ENCODE measurements at places on chromosomes 6 and 20.

DNA sequence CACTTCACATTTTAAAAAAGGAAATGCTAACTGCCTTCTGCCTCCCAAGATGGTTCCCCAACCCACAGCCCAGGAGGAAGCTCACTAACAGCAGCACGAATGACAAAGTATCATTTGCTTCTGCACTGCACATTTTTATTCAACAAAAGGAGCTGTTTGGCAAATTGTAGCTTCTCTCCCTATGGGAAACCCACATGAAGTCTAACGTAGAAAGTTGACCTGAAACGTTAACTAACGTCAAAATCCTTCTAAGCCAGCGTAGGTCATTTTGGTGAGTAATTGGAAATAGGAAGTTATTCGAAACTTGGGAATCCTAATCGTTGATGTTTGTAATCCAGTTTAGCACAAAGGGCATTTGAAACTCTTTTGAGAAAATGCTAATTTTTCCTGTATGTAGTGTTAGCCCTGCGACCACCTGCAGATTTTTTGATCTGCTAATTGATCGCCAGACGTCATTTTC lies 2.9 kb downstream of the SALL4 start:
- DNase-seq, result no peak

- DNase-seq, result no peak
Observed at GRCh38 chr6:47788498-47788884, 6.7 kb downstream of the OPN5 start.

GRCh38 chr6:38739532-38739931 lies 24.4 kb downstream of the DNAH8 start:
- DNase-seq, result no peak

DNA sequence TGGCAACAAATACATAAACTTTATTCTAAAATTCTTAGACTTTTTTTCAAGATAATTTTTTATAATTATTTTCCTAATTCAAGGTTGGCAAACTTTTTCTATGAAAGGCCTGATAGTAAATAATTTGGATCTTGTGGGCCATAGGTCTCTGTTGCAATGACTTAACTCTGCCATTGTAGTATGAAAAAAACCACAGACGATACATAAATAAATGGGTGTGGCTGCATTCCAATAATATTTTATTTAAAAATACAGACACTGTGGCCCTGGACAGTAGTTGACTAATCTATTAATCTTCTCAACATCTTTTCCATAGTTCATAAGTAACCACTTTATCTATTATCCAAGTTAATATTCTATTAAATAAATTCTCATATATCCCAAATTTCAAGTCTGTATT lies 281.1 kb downstream of the SYNE1 start:
- no peak for DNase-seq

DNA sequence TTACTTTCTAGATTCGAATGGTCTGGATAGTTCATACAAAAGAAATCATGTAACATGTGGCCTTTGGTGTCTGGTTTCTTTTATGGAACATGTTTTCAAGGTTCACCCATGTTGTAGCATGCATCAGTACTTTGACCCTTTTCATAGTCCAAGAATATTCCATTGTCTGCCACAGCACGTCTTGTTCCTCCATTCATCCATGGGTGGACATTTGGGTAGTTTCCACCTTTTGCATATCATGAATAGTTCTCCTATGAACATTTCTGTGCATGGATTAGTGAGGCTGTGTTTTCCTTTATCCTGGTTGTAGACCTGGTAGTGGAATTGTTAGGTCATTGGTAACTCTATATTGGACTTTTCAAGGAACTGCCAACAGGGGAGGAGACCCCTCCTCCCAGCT lies 31.7 kb downstream of the GSTA3 start:
- DNase-seq, result no peak

GRCh38 chr6:16956361-16956760 lies 145.5 kb upstream of the STMND1 start:
- DNase-seq, result no peak

- no peak for DNase-seq
Observed at GRCh38 chr6:157605484-157605883, 217.6 kb upstream of the SNX9 start.

DNA sequence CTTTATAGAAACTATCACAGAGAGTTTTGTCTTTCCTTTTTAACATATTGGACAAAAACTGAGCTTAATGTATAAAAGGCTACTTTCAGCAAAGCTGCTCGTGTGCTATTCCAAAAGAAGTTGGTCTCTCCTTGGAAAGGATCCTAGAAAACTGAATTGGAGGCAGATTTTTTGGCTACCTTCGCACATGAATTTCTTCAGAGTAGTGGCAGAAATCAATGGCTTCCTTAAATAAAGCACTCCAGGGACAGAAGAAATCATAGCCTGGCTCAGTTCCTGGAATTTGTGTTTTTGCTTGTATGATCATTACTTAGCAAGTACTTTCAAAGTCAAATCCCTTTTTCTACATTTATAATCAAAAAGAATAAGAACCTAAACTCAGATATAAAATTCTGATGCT lies 780.3 kb downstream of the PHF3 start:
- DNase-seq, result no peak

DNA sequence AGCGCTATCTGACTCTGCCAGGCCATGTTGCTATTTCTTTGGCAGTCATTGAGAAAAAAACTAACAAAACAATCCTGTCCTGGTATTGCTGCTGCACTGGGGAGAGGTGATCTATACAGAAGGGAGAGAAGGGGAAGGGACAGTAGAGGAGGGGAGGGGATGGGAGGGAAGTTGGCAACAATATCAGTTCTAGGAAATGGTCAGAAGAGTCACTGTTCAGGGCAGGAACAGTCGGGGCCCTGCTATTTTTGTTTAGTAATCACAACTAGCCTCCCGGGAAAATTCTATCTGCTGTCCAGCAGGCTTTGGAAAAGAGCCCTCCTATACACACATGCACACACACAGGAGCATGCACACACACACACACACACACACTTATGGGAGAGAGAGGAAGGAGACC lies 142.3 kb upstream of the CARMIL1 start:
- DNase-seq, result no peak

DNA sequence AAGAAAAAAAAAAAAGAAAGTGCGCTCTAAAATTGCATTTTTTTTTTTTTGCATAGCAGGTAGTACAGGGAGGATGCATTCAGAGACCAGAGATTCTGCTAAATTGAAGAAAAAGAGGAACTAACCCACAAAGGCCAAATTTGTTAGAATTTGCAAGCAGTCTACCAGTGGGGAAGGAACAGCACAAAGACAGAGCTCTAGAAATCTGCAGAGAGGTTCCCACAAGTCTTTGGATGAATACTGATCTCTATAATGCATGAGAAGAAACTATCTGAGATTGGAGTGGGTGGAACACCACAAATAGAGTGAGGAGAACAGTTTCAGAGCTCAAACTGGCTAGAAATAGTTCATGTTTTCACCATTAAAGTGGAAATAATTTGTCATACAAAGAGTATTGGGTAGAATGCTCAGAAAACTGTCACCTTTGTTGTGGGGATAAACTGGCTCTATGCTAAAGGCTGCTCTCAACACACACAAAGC lies 79.6 kb upstream of the AHI1 start:
- DNase-seq, result no peak

DNA sequence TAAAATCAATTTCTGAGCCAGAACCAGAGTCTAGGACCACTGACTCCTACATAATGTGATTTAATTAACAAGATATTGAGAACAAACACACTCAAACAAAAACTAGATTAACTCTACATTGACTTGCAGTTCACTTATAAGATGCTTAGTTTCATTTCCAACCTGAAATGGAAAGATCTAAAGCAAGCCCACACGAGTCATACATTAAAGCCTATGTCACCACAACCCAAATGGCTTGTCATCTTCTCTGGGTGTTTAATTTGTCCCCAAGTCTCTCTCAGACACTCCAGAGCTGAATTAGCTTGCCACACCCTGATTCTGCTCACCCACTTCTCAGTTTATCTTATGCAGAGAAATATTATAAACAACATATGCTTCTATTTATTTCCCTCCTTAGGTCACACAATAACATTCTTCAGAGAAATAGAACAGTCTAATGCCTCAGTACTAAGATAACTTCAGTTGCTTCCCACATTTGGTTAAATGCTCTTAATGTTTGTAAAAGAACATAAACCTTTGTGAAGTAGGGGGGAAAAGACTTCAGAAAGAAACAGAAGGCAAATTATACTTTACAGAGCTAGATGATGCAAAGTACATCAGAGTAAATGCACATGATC lies 8.8 kb upstream of the FBXO30 start:
- DNase-seq, result no peak

DNA sequence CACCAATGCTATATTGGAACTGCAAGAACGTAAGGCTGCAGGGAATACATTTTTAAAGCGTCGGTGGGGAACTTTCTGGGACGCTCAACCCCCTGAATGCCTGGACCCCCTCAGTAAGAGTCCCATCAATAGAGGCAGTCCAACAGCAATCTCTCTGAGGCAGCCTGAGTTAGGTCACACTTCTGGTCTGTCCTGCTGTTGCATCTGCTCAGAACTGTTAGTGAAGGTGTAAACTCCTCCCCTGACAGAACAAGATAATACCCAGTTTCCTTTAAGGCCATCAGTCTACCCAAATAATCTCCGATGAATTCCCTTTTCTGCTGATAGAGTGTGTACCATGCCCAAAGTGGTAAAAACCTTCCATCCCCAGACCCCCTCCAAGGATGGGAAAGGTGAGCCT lies 1.1 kb upstream of the RNGTT start:
- DNase-seq, result no peak

DNA sequence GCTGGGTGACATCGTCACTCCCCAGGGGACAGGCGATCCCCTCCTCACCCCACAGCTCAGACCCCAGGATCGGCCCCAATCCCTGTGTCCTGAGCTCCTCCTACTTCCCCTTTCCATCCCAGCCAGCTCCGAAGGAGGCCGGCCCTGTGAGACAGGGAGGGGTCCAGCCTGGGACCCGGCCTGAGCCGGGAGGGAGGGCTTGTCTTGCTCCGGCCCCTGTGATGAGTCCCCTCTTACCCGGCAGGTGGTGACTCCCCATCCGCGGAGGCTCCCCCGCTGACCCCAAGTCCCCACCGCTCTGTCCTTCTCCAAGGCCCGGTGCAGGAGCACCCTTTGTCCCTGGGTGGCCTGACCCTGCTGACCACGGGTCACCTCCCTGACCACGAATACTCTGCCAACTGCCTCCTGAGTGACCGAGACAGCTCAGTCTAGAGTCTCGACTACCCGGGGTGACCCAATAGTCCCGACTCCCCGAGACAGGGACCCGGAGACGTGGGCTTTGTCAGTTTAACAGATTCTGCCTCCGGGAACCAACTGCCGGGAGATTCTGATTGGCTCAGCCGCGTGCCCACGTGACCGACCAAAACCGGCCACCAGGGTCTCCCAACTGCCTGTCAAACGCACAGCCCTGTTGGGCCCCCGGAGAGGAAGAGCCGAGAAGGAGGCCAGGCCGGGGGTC lies 187.4 kb upstream of the PROKR2 start:
- DNase-seq, result no peak

DNA sequence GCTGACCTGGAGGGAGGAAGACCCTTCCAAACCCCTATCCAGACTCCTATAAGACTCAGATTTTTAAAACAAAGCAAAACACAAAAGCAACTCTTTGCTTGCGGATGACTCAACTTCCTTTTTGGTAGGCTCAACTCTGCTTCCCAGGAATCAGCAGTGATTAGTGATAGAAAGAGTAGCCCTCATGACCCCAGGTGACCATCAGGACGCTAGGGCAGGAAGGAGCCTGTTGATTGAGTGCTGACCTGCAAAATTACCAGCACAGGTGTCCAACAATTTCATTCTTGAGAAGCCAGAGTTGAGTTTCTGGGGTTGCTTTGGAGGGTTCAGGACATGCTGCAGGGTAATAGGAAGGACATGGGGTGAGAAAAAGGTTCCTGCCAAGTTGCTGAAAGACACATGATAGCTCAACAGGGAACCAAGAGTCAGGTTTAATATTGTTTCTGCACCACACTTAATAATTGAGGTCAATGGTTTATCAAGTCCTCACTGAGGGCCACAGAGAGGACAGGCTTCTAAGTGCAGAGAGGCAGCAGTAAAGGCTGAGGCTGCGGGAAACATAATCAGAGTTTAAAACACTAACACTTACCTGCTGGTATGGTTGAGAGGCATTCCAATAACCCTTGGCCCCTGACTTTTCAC lies 67.4 kb upstream of the BMP2 start:
- no peak for DNase-seq

DNA sequence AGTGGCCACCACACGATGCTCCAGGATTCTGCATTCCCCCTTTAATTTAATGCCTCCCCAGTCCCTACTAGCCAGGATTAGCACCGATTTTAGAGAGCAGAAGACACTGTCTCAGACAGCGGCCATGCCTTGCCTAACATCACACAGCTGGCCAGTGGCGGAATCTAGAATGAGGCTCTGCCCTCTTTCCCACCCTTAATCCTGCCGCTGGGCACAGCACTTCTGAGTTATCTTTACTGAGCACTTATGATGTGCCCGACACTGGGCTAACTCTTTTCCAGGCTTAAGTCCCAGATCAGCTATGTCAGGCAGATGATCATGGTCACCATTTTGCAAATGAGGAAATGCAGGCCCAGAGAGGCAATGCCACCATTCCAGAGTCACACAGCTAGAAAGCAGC lies 5.6 kb upstream of the BPIFA2 start:
- no peak for DNase-seq

DNA sequence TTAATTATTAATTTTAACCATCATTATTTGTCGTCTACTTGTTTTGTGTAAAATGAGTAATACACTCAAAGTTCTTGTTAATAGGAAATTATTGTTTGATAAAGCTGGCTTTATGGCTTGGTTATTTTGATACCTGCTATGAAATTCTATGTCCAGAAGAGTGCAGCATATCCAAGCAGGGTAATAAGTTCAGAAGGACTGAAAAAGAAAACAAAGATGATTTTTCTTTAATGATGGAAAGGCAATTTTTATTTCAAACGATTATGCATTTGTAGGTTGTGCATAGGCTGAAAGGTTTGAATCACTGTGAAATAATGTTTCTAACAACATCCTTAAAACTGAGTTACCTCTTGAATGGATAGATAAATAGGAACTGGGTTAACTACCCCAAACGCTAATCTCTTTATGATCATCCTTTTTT lies 1.4 kb upstream of the MAN1A1 start:
- DNase-seq, result no peak

DNA sequence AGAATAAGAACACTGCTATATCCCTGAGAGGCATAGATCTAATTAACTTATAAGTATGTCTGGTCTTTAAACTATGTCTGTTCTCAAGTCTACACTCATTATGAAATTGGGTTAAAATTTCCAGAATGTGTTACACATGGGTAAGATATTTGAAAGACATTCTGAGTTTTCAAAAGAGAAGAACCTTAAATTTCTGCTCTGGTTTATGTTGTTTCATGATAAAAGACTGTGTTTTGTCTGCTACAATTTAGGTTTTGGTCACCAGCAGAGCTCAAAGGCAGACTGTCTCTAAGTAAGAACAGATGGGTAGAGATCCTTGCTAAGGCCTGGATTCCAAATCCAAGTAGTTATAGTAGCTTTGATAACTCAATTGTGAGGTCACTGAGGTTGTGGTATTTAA lies 6.0 kb downstream of the STMND1 start:
- no peak for DNase-seq
